ENCODE measurements at places on chromosomes 1 and 21. TPM values are rescaled to one million over a fixed set of nuclear protein-coding genes. Genes with fewer than 3 reads are reported as not detected.
A peak's percentile ranks its signal among the peaks of the same experiment; 100 is the strongest.

DNA sequence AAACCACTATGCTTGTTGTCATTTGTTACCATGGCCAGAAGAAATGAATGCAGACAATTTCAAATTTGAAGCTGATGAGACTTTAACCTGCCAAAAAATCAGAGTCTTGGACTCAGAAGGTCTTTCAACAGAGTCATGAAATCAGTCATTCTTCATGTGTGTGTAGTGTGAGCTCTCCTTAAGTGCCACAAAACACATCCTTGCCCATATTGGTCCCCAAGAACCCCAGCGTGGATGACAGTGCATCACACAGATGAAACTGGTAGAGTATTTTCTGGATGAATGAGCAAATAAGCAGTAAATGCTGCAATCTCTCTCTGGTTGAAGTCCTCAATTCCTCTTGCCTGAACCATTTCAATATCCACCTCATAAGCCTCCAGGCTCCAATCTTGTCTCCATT lies 28.7 kb upstream of the ETS2 start:
- no peak for DNase-seq

DNA sequence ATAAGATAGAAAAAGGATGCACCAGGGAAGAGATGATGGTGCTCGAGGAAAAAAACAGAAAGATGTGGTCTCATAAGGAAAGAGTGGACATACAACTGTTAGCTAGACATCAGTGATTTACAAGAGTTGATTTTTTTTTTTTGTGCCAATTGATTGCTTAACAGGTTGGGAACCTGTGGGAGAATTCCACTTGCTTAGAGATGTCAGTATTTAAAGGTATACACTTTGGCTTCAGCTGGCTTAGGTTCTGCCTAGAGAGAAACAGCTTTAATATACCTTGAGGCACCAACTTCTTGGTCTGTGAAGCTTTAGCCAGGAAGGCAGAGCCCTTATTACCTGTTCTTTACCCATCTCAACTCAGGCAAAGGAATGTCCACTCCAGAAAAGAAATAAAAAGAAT lies 303.8 kb downstream of the PAPPA2 start:
- no peak for DNase-seq

- DNase-seq: no peak
These were observed 25.7 kb downstream of the DMRTB1 start for GRCh38 chr1:53484705-53485477.

DNA sequence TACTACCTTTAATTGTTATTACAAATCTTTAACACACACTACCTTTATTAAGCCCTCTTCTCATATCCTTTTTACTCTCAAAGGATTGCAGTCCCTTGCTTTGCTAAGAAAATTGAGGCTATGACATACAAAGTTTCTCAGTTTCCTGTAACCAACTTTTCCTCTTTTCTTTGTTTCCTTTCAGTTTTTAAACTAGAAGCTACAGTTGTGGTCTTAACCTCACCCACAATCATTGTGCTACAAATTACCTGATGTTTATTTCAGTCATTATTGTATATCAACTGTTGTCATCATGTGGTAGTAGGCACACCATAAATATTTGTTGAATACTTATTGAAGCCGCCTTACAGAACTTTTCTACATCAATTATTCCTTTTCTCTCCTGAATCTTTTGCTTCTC lies 51.8 kb downstream of the SLAMF6 start:
- DNase-seq: no peak

AUNIP gene
- 4.5 TPM for total RNA-seq

SLC25A33 gene
- total RNA-seq: 4.6 TPM

DNA sequence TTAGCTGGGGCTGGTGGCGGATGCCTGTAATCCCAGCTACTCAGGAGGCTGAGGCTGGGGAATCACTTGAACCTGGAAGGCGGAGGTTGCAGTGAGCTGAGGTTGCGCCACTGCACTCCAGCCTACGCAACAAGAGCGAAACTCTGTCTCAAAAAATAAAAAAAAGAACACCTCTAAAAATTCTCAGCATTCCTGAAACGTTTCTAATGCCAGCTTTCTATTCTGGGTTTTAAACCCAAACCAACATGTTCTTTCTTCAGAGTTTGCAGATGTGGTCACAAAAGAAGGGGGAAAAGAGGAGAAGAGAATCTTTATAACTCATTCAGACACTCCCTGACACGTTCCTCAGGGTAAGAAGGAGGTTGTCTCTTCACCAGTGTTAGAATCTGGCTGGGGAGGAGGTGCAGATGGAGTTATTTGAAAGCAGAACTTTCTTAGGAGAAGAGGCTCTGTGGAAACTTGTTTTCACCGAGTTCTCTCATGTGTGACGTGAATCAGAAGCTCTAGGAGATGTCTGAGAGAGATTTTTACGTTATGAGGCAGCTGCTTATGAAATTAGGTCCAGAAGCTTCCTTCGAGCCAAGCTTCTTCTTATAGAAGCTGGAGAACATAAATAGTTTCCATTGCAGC lies 17.8 kb upstream of the CNR2 start:
- no peak for DNase-seq

DNA sequence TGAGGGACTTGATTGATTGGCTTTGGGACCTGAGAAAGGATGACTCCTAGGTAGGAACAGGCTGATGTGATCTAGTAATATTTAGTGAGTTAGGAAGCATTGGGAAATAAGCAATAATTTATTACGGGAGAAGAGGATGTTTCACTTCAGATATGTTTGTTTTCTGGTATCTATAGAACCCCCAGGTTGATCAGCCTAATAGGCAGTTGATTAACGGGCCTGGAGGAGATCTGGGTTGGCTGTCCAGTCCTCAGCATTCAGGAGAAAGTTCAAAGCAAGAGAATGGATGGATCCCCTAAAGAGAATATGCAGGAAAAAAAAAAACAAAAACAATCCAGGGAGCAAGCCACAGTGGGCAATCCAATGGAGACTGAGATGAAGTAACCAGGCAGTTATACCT lies 48.2 kb upstream of the AKT3 start:
- DNase-seq: no peak

GRCh38 chr1:21216835-21217811 lies 40.4 kb upstream of the EIF4G3 start:
- DNase-seq: peak; percentile 66

KAZN gene
- 1.3 TPM for total RNA-seq

- no peak for DNase-seq
These were observed 57.8 kb downstream of the EPB41 start for GRCh38 chr1:28971980-28972771.

DNA sequence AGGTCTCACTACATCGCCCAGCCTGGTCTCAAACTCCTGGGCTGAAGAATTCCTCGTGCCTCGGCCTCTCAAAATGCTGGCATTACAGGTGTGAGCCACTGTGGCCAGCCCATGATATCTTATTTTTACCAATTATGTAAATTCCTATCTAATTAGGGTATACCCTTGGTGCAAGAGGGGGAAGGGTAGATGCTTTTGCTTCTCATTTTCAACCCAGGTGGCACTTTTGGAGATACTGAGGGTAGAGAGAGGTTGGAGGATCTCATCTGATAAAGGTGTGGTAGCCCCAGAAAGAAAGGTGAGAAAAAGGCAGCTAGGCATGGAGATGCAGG lies 17.4 kb downstream of the ENSA start:
- no peak for DNase-seq

DNALI1 gene
- total RNA-seq: 1.3 TPM

OLFML3 gene
- total RNA-seq: 16.3 TPM

SYPL2 gene
- total RNA-seq: 0.05 TPM

SLC35F3 gene
- 3.2 TPM for total RNA-seq

NCAM2 gene
- total RNA-seq: 0.52 TPM

DNA sequence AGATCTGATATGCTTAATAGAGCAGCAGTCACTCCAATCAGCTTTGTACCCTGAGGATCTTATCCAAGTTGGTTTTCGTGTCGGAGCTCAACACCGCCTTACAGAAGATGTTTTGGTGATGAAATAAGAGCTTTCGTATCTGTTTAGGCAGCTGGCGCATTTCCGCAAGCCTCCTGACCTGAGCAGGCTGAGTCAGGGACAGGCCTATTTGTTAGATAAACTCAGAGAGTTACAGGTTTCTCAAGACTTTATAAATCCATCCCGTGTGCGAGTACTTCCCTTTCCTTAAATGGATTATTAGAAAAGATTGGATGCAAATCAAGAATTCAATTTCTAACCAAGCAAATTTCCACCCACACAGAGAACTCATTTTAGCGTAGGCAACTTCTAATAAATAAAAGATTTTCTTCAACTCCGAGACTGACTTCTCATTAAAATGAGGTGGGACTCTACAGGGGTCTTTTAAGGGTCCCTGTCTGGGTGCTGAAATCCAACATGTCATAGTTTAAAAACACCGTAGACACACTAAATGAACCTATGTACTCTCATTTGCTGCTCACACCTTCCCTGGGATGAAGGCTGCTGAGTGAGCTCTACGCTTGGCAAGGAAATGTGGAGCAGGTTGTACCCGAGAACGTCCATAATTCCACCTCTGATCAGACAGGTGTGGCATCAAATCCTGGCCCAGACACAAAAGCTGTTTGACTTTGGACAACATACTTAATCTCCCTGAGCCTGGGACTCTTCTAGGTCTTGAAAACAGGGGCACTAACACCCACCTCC lies 106.9 kb upstream of the F3 start:
- DNase-seq: no peak

CCDC190 gene
- under 0.01 TPM for total RNA-seq

DNA sequence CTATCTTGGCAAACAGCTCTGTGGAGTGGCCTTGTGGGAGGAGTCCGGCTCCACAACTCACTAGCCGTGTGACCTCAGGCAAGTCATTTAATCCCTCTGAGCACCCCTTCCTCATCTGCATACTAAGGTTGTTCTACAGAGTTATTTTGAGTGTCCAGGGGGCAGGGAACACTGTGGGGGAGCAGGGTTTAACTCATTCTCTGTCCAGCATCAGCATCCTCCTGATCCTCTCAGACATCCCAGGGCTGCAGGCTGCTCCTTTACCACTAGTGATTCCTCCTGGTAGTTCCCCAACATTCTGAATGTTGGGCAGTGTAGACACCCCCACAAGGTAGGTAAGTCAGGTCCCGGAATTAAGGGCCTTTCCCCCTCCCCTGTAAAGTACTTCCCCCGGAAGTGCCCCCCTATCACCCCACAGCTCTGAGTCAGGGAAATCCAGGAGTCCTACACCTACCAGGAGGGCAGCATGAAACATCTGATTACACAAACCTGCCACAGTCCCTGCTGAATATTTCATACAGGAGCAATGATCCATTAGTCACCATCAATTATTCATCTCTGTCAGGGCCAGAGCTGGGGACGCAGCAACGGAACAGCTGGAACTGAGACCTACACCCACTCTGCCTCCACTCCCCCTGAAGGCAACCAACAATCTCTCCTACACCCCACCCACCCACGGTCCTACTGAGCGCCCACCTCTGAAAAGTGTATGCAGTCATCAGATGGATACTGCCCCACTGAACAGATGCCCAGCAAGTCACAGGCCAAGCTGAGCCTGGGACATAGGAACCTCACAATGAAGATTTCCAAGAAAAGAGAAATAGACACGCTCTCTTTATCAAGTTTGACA lies 20.5 kb downstream of the SYT2 start:
- DNase-seq: no peak

C1orf94 gene
- total RNA-seq: not detected

- peak; percentile 7 for DNase-seq
These were observed 704 bp downstream of the ALG6 start for GRCh38 chr1:63368131-63368530.

PRMT2 gene
- 83.9 TPM for total RNA-seq

RGS18 gene
- total RNA-seq: 8.8 TPM

CFAP141 gene
- total RNA-seq: not detected

IGSF9 gene
- 1.7 TPM for total RNA-seq
